ENCODE measurements at places on chromosomes 12 and 14.

GRCh38 chr14:95808371-95808770 is 68.3 kb upstream of the TUNAR start:
- no peak for DNase-seq

- no peak for DNase-seq
Measured at GRCh38 chr12:47396902-47397663, 308.7 kb downstream of the RPAP3 start.

DNA sequence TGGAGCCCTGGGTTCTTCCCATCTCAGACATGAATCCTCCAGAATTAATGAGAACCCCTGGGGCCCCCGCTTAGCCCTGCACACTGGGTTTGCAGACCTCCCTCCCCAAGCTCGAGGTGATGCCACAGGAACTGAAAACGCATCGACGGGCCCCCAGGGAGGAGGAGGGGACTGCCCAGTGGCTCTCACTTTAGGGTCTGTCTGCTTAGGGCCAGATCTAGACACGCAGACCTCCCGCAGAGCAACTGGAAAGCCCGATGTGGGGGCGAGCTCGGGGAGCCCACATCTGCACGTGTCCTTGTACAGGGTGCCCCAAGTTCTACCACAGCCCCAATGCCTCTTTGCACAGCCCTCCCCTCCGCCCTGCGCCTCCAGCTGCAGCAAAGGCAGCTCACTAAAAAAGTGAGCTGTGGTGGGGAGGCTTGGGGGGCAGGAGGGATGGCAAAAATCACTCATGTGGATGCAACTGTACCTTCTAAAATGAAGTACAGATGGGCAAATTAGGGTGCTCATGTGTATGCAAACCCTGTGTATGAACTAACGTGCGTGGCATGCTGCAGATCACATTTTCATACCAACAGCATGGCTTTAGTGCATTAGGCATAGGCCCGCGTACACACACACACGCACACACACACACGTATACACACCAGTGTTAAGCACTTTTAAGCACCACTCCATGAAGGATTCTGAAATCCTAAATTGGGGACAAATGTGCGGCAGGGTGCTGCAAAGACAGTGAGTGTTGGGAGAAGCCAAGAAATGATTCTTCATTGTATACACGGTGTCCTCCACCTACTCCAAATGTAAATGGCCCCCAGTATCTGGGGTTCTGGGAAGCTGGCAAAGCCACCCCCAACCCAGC is 99.9 kb upstream of the MAP1LC3B2 start:
- DNase-seq, result no peak

DNA sequence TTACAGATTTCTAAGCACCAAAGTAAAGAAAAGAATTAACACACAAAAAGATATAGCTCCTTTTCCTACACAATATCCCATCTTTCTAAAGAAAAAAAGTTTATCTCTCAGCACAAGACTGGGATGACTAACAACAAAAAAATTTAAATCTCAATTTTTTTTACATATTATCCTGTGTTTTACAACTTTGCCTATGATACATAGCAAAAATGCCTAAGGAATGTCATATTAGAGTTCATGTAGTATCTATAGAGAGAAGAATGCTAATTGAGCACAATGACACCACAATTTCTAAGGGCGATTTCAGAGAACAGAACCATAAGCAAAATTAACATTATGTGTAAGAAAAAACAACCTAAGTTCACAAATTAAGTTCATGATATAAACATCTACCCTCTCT is 16.3 kb downstream of the C2CD5 start:
- DNase-seq, result no peak

- no peak for DNase-seq
Measured at GRCh38 chr12:105793421-105793820, 345.3 kb downstream of the NUAK1 start.

GRCh38 chr12:102629262-102629888 is 149.0 kb upstream of the IGF1 start:
- DNase-seq, result no peak

- no peak for DNase-seq
Measured at GRCh38 chr12:121964813-121965643, 46.6 kb downstream of the CFAP251 start.

DNA sequence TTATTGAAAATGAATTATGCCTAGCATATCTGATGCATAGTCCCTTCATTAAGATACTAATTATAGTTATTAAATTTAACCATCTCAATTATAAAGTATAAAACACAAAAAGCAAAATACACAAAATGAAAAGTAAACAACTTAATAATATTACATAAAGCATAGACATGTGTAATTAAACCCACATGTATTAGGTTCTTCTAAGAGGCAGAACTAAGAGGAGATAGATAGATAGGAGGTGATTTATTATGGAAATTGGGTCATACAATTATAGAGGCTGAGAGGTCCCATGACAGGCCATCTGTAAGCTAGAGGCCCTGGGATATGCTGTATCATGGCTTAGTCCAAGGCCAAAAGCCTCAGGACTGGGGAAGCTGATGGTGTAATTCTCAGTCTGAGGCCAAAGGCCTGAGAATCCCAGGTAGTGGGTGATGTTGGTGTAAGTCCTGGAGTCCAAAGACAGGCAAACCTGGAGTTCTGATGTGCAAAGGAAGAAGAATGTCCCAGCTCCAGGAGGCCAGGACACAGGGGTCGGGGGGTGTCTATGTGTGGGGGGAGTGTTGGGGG is 953.3 kb downstream of the TRHDE start:
- DNase-seq, result no peak

GRCh38 chr12:123388951-123389559 is 5.1 kb downstream of the KMT5A start:
- DNase-seq, result no peak

DNA sequence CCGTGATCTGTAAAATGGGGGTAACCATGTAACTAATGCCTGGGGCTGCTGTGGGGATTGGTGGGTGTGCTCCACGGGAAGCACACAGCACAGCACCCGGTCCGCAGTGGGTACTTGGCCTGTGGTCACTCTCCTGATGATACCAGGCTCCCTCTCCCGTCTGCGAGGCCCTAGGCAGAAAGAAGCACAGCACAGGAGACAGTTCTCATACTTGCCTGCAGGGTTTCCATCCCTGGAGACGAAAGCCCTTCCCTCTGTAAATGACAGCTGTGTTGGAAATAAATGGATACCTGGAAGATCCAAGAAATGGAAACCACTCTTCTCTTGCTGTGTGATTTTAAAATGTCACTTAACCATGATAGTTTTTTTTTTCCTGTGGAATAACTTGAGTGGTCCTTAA is 7.9 kb upstream of the PRMT8 start:
- DNase-seq, result no peak

DNA sequence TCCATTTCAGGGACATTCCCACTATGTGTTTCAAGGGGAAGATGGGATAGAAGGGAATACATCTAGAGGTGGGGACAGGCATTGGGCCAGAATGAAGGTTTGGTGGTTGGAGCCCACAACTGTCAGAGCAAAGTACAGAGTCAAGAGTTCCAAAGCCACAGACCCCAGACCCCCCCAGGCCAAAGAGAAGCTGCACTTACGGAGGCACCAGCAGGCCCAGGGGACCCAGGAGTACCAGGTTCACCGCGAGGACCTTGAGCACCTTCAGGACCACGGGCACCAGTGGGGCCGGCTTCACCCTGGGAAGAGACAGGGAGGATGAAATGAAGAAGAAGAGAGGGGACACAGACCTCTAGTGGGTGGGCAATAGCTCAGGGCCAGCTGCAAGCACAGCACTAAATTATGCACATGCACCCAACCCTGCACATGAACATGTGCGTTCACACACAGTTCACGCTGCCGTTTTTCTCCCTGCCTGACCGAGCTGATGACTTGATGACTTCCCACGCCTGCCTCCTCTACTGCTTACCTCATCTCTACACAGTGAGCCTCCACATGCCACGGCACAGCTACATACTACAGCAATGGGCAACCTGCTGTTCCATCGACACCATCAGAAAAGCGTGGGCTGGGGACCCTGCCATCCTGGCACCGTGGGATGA is 16.7 kb downstream of the COL2A1 start:
- DNase-seq, result no peak

GRCh38 chr12:28543021-28543890 is 353.0 kb downstream of the CCDC91 start:
- DNase-seq, result no peak

GRCh38 chr12:106296179-106296877 is 6.2 kb upstream of the TCP11L2 start:
- DNase-seq, result no peak

- DNase-seq, result no peak
Measured at GRCh38 chr14:101216366-101217079, 313.0 kb upstream of the RTL1 start.

DNA sequence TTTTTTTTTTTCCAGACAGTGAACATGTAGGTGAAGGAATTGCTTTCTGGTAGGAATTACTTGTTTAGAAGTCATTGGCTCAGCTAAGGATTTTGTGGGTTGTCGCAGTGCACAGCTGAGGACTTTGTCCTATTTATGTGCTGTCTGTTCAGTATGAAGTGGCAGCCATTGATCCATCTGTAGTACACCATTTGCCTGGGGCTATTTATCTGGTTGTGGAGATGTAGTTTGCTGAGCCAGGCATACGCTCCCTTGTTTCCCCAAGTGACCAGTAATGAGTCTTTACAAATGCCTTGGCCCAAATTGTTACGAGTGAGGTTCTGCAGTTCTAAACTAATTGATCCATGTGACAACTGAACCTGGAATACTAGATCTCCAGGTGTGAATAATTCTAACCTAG is 140.1 kb downstream of the NRXN3 start:
- no peak for DNase-seq

DNA sequence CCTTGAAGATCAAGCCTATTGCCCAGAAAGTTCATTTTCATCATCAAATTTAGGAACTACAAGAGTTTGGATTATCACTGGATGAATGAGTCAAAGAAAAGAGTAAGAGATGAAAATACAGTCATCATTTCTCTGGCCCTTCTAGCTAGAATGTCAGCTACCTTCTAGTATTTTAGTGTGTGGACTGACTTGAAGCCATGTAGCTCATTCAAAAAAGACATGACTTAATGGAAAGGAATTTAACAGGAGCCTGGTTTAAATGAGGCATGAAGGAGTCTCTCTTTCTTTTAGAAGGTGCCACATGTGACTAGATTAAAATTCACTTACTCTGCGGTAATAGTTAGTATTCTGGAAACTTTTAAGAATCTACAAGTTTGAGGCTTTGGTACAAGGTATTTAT is 7.1 kb downstream of the PTHLH start:
- no peak for DNase-seq

DNA sequence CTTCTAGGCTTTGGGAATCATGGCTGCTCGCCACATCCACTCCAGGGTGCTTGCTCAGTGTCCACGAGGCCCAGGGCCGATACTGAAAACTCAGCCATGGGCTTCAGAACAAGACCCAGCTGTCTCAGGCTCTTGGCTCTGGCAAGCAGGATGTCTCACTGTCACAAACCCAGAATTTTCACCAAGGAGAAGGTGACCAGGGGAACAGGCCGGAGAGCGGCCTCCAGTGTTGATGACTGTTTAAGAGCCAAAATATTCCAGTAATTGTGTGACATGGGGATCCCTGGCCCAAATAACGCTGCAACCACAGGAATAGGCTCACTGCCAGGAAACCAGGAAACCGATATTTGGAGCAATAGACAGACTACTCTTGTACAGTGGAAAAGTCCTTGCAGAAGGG is 9.8 kb upstream of the SERPINA5 start:
- no peak for DNase-seq

DNA sequence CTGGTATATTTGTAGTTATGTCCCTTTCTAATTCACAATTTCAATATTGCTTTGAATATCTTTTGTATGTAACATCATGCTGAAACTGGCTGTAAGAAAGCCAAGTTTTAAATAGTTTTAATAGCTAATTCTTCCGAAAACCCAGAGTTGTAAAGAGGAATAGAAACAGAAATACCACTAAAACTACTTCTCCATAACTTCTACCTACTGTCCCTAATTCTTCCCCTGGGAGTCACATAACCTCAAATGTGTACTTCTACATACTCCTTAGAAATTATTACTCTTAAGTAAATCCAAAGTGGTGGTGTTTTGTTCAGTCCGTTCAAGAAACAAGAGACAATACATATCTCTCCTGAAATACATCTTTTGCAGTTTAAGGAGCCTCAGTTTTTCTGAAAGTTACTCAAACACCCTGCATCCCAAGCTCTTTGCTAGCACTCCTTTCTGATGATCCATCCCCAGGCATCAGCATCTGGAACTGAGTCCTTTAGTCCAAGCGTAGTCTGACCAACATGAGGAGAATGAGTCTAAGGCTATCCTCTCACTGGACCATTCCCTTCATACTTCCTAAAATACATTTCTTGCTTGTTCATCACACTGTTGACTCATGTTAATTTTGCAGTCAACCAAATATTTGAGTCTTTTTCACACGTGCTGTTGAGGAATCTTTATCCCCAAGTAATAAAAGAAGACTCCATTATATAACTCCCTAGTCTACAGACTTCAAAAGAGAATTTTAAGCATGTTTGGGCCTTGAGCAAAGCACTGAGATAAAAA is 214.3 kb upstream of the NUDT4 start:
- no peak for DNase-seq

DNA sequence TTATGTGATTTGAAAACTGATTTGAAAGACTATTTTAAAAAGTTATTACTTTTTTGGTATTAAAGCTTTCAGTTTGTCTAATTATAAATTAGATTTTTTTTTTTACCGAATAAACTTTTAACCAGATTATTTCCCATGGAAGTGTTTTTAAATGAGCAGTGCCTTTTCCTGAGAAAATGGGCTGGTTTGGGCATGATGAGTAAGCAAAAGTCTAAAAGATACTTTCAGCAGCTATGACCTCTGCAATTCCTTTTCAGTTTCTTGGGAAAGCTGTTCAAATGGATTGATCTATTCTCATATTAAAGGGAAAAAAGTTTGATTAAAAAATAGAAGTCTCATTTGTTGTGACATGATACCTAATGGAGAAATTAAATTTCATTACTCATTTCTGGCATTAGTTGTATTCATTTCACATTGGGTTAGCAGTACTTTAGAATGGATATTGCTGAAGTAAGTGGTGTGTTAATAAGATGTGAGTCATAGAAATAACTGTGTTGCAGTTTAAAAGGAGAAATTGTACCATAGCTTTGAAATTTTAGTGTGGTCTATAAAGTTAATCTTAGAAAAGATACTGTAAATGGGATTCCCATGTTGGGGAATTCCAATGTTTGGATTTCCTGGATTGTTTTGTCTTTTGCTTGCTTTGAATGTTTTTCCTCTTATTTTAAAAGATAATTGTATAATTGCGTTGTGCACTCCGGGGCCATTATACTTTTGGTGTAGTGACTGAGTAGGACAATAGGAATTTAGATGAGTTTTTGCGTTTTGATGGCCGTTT is 21.0 kb downstream of the KTN1 start:
- DNase-seq, result no peak

- DNase-seq, result no peak
Measured at GRCh38 chr12:62613081-62613480, 146.5 kb downstream of the MON2 start.

DNA sequence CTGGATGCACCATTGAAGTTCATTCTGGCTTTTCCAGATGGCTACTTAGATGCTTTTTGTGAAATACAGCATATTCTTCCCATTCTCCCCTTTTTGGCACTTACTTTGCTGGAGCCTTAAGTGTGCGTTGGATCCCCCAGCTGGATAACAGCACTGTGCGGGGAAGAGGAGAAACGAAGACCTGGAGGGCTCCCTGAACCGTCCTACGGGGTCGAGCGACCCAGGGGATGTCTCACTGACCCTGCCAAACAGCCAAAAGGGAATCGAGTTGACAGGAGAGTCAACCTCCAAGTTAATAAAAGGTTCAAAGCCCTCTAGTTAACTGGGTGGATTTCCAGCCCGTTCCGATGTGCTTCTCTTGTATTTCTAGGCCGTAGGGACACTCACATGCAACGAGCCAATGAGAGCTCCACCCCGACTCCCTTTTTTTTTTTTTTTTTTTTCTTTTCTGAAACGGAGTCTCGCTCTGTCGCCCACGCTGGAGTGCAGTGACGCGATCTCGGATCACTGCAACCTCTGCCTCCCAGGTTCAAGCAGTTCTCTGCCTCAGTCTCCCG is 1.0 kb upstream of the CAMKK2 start:
- DNase-seq, result no peak
